ENCODE measurements at places on chromosomes 5 and 9. TPM values are rescaled to one million over a fixed set of nuclear protein-coding genes. Genes with fewer than 3 reads are reported as not detected.

The FGF18 gene
- total RNA-seq: 0.15 TPM

The ZDHHC11B gene
- 3.3 TPM for total RNA-seq

The CDH9 gene
- not detected for total RNA-seq

The FOXD4L6 gene
- total RNA-seq: not detected

The FCN2 gene
- not detected for total RNA-seq

The DROSHA gene
- 36.5 TPM for total RNA-seq

Data from esophagus squamous epithelium (tissue), 5 donors.